ENCODE measurements at places on chromosomes 11 and 22.
A peak's percentile ranks its signal among the peaks of the same experiment; 100 is the strongest.

- H3K4me1 ChIP-seq, result peaks cover 10% of the 10 kb centered on the region
- no peaks in the 10 kb centered on the region for H3K27me3 ChIP-seq
- no peak overlapping the region for H3K4me3 ChIP-seq
- peaks cover 79% of the 10 kb centered on the region for H3K36me3 ChIP-seq
These were observed 21.5 kb downstream of the CASP4 start for GRCh38 chr11:104946907-104947306.

- no peaks in the 10 kb centered on the region for H3K27me3 ChIP-seq
- H3K4me3 ChIP-seq, result no peak overlapping the region
- DNase-seq, result no peak
- H3K4me1 ChIP-seq, result no peaks in the 10 kb centered on the region
- H3K27ac ChIP-seq, result no peak overlapping the region
- no peaks in the 10 kb centered on the region for H3K36me3 ChIP-seq
These were observed 99.0 kb downstream of the AMOTL1 start for GRCh38 chr11:94866936-94867795.

- no peak overlapping the region for H3K4me3 ChIP-seq
- peaks cover 20% of the 10 kb centered on the region for H3K4me1 ChIP-seq
- H3K36me3 ChIP-seq, result no peaks in the 10 kb centered on the region
- no peak overlapping the region for H3K27ac ChIP-seq
- DNase-seq, result no peak
- H3K27me3 ChIP-seq, result peaks cover under 1% of the 10 kb centered on the region
These were observed 14.4 kb upstream of the CDC42EP1 start for GRCh38 chr22:37545703-37546436.

DNA sequence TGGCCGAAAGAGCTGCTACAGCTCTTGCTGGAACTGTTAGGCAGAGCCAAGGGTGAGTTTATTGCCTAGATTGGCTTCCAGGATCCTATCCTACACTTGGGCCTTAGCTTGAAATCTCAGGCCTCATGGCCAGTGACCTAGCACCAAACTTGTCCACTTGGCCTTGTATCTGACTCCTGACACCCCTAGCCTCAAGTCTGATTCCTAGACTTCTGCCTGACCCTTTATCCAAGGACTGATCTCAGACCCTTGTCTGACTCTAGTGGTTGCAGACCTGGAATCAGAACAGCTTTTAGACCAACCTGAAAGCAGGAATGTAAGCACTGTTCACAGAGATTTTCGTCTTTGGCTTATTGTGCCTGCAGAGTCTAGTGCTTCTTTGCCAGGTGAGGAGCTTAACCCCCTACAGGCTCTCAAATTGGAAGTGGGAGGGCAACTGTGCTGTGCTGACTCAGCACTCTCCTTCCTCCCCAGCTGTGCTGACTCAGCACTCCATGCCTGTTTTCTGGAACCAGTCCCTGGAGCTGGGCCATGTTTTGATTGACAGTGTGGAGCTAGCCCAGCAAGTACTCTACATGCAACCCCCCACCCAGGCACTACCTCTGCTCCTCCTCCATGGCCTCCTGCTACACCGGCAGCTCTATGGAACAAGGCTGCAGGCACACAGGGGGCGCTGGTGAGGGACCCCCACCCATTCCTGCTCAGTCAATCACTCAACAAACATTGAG is 35.1 kb downstream of the RRP8 start:
- H3K27me3 ChIP-seq, result no peaks in the 10 kb centered on the region
- no peak overlapping the region for H3K4me3 ChIP-seq
- H3K4me1 ChIP-seq, result peaks cover 2% of the 10 kb centered on the region
- H3K27ac ChIP-seq, result no peak overlapping the region

DNA sequence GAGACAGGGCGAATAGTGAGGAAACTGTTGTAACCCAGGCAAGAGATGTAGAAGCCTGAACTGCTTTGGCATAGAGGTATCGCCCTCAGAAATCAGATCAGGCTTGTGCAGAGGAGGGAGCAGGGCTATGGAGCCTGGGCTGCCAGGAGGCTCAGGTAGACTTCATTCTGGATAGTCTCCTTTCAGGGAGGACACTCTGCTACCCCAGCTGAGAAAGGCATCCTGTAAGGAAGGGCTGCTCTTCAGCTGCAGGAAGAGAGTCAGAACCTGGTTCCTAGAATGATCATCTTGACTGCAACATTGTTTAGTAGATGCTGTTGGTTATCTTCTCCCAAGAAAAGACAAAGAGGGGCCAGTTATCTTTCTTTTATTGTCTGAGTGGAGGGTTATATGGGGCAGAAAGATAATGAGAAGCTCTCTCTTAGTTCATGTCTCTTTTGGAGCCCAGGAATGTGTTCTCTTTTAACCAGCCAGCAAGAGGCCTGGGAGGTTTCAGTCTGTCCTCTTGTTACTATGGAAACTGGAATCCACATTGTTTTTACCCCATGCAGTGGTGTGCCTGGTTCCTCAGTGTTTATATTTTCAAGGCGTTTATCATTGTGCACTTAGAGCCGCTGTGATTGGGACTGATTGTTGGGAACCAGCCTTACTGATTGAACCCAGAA is 95.7 kb downstream of the STIM1 start:
- DNase-seq, result no peak
- H3K27me3 ChIP-seq, result no peaks in the 10 kb centered on the region
- peaks cover 34% of the 10 kb centered on the region for H3K36me3 ChIP-seq
- H3K27ac ChIP-seq, result peak overlapping the region; percentile 79

DNA sequence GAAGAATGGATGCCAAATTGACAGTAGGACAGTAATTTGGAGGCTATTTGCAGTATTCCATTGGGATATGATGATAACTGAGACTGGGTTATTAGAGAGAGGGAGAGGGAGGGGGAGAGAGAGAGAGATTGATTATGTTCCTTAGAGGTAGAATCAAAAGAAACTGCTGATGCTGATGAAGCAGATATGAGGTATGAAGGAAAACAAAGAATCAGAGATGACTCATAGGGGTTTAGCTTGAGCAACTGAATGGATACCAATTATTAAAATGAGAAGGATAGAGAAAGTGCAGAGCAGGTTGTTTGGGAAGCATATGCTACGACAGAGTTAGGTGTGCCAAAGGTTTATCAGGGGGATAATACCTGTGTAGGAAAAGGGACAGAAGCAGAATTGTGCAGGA is 12.8 kb upstream of the NUCB2 start:
- H3K27ac ChIP-seq, result no peak overlapping the region
- H3K36me3 ChIP-seq, result no peaks in the 10 kb centered on the region
- H3K27me3 ChIP-seq, result peaks cover 6% of the 10 kb centered on the region
- H3K4me3 ChIP-seq, result no peak overlapping the region
- no peak for DNase-seq

DNA sequence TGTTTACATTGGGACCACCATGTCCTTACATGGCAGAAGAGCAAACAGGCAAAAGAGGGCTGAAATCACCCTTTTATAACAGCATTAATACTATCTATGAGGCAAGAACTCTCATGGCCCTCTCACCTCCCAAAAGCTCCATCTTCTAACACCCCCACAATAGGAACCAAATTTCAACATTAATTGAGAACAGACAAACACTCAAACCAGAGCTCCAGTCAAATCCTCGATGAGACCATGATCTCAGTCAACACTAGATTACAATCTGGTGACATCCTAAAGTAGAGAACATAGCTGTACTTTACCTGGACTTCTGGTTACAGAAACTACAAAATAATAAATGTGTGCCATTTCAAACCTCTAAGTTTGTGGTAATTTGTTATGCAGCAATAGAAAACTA is 25.1 kb downstream of the OR2AG2 start:
- H3K27ac ChIP-seq, result no peak overlapping the region
- H3K4me1 ChIP-seq, result peaks cover 29% of the 10 kb centered on the region
- peaks cover 2% of the 10 kb centered on the region for H3K36me3 ChIP-seq
- DNase-seq, result no peak
- no peak overlapping the region for H3K4me3 ChIP-seq

GRCh38 chr11:2133241-2134021 is 5.8 kb downstream of the IGF2 start:
- peaks cover 7% of the 10 kb centered on the region for H3K4me1 ChIP-seq
- no peak overlapping the region for H3K4me3 ChIP-seq
- H3K27ac ChIP-seq, result no peak overlapping the region
- H3K36me3 ChIP-seq, result no peaks in the 10 kb centered on the region
- peaks cover 55% of the 10 kb centered on the region for H3K27me3 ChIP-seq

- H3K27me3 ChIP-seq, result no peaks in the 10 kb centered on the region
- H3K36me3 ChIP-seq, result peaks cover 1% of the 10 kb centered on the region
- no peak overlapping the region for H3K27ac ChIP-seq
- no peak overlapping the region for H3K4me3 ChIP-seq
- no peak for DNase-seq
These were observed 88.4 kb downstream of the CCDC81 start for GRCh38 chr11:86463120-86463519.

DNA sequence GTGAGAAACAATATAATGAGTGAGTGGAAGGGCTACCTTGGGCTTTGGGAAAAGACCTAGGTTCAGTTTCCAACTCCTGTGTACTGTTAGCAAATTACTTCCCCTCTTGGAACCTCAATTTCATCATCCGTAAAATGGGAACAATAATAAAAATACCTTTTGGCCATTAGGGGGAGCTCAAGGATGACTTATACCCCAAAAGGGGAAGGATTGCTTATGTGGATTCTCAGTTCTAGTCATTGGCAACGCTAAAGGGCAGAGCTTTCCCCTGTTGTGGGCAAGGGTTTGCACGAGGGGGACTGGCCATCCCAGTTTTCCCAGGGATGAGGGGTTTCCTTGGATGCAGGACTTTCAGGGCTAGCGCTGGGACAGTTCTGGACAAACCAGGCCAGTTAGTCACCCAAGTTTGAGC is 3.1 kb upstream of the COMMD9 start:
- H3K4me3 ChIP-seq, result no peak overlapping the region
- H3K36me3 ChIP-seq, result no peaks in the 10 kb centered on the region
- peaks cover 29% of the 10 kb centered on the region for H3K4me1 ChIP-seq
- DNase-seq, result peak; percentile 25
- H3K27me3 ChIP-seq, result no peaks in the 10 kb centered on the region

DNA sequence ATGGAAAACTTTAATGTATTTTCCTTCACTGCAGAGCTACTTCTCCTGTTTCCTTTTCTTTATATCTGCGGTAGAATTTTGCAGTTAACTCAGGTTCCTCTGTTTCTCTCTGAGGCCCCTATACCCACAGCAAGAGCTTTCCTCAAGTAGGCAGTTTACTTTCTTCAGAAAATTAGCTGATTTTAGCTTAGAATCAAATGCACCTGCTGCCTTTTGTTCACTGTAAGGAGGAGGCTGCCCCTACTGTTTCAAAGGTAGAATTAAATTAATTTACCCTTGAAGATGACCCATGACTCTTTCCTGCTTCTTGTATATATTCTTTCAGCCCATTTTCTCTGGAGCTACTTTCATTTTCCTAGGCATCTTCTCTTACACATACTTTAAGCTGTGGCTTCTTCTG is 68.7 kb upstream of the GDPD4 start:
- H3K36me3 ChIP-seq, result peaks cover 13% of the 10 kb centered on the region
- no peaks in the 10 kb centered on the region for H3K27me3 ChIP-seq
- no peak overlapping the region for H3K4me3 ChIP-seq
- no peak overlapping the region for H3K27ac ChIP-seq

DNA sequence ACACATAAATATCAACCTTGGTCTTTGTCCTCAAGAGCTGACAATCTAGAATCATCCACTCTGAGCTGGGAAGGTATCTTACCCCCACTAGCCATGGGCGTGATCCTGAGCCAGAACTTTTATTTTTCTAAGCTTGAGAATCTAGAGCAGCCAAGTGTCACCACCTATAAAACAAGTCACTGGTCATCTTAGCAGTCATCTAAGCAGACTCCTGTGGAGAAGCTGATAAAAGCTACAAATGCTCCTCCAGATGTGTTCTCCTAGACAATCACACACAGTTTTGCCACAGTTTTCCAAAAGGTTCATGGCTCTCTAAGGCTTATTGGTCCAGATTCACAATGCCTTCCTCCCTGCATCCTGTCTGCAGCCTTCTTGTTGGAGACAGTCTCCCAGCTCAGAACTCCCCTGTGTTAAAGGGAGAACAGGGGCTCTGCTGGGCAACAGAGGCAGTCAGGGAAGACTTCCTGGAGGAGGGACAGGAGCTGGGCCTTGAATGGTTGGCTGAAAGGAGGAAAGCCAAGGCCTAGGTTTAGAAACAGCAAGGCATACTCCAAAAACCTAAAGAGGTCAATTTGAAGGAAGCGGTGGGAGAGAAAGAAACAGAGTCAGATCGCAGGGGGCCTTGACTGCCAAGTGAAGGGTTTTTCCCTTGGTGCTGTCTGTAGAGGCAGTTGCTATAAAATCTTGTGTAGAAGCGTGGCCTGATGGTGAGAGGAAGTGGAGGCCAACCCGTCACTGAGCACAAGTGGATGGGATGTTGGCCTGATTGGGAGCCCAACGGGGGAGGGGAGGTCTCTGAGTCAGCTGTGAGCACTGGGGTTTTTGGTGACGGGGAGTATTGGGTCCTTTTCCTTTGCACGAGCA is 42.0 kb downstream of the ALX4 start:
- H3K27ac ChIP-seq, result no peak overlapping the region
- H3K36me3 ChIP-seq, result no peaks in the 10 kb centered on the region
- peaks cover 4% of the 10 kb centered on the region for H3K27me3 ChIP-seq
- H3K4me1 ChIP-seq, result no peaks in the 10 kb centered on the region

DNA sequence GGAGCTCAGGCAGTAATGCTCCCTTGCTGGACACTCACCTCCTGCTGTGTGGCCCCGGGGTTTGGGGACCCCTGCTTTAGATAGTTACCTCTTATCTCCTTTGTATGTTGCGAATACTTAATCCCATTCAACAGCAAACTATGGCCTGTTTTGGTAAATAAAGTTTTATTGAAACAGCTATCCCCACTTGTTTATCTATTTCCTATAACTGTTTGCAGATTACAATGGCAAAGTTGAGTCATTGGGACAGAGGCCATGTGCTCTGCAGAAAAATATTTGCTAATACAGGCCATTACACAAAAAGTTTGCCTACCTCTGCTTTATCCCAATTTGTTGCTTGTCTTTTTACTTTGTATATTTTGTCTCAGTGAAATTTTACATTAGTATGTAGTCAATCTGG is 68.4 kb downstream of the CACNA1I start:
- H3K36me3 ChIP-seq, result no peaks in the 10 kb centered on the region
- H3K4me3 ChIP-seq, result no peak overlapping the region
- no peaks in the 10 kb centered on the region for H3K27me3 ChIP-seq
- DNase-seq, result no peak
- H3K27ac ChIP-seq, result no peak overlapping the region

DNA sequence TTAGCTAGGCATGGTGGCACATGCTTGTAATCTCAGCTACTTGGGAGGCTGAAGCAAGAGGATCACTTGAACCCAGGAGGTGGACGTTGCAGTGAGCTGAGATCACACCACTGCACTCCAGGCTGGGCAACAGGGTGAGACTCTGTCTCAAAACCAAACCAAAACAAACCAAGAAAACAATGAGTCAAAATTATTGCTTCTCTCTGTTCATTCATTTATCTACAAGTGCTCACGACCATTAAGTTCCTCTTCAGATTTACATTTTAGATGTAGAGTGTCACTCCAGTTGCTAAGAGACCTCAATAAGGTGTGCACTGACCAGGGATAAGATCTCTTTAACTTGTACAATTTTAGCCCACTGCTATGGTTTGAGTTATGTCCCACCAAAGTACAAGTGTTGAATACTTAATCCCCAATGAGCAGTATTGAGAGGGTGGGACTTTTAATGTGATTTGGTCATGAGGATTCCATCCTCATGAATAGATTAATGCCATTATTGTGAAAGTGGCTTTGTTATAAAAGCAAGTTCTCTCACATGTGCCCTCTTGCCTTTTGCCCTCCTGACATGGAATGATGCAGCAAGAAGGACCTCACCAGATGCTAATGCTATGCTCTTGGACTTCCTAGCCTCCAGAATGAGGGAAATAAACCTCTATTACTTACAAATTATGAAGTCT is 7.8 kb downstream of the HNRNPUL2 start:
- H3K27me3 ChIP-seq, result no peaks in the 10 kb centered on the region
- H3K4me3 ChIP-seq, result no peak overlapping the region
- peaks cover 86% of the 10 kb centered on the region for H3K36me3 ChIP-seq
- peak overlapping the region; percentile 56 for H3K27ac ChIP-seq

- no peaks in the 10 kb centered on the region for H3K36me3 ChIP-seq
- H3K27me3 ChIP-seq, result no peaks in the 10 kb centered on the region
- DNase-seq, result no peak
- H3K4me1 ChIP-seq, result no peaks in the 10 kb centered on the region
- no peak overlapping the region for H3K27ac ChIP-seq
- no peak overlapping the region for H3K4me3 ChIP-seq
These were observed 2350.4 kb upstream of the RAG2 start for GRCh38 chr11:38948392-38948791.
